Muscle of leg (tissue), 16 donors: ENCODE measurements at places on chromosomes 1 and 21. TPM values are rescaled to one million over a fixed set of nuclear protein-coding genes. Genes with fewer than 3 reads are reported as not detected.

DNA sequence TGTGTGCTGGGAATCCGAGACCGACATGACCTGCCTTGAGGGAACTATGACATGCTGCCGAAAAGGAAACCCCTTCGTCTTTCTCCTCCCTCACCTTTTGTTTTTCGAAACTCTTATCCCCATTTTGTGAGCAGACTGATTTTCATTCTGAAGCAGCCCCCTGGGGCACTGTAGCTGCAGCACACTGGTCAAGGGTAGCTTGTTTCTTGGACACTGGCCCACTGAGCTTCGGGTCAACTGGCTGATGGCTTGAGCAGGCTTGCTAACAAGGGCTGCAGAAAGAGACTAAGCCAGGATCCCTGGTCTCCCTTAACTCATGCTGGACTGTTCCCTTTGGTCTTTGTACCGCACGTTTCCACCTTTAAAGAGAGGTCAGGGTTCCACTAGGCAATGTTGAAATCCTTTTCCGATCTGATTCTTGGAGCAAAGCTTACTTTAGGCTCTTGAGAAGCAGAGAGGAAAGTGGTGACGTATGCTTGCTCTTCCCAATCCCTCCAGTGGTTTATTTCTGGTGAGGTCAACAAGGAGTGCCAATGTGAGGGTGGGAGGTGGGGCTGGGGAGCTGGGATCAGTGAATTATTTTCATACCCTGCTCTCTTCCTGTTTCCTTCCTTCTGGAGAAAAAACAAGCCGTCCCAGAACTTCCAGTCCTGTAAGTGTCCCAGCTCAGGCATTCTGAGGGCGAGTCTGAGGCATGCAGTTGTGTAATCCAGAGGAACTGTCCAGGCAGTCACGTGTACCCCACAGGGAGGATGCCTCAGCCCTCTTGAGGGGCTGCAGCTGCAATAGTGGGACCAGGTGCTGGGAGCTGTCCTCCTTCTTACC, 7.6 kb downstream of the CYP4B1 start:
- DNase-seq, result peak; percentile 40
- H3K27ac ChIP-seq, result no peak overlapping the region
- H3K36me3 ChIP-seq, result no peaks in the 10 kb centered on the region
- no peaks in the 10 kb centered on the region for H3K4me1 ChIP-seq

Gene LHX8
- total RNA-seq, result 0.09 TPM

- no peaks in the 10 kb centered on the region for H3K27me3 ChIP-seq
- DNase-seq, result peak; percentile 51
- peak overlapping the region; percentile 43 for H3K4me3 ChIP-seq
- H3K4me1 ChIP-seq, result peaks cover 28% of the 10 kb centered on the region
Measured at GRCh38 chr1:54487571-54488050, 60.4 kb upstream of the ACOT11 start.

Gene INPP5B
- total RNA-seq, result 14.2 TPM

GRCh38 chr1:153752072-153752471, 23.1 kb upstream of the SLC27A3 start:
- peaks cover 80% of the 10 kb centered on the region for H3K36me3 ChIP-seq
- no peak for DNase-seq
- no peak overlapping the region for H3K4me3 ChIP-seq
- no peaks in the 10 kb centered on the region for H3K27me3 ChIP-seq

GRCh38 chr21:31470896-31471694, 127.0 kb upstream of the TIAM1 start:
- DNase-seq, result no peak
- H3K27ac ChIP-seq, result no peak overlapping the region
- H3K4me1 ChIP-seq, result no peaks in the 10 kb centered on the region

DNA sequence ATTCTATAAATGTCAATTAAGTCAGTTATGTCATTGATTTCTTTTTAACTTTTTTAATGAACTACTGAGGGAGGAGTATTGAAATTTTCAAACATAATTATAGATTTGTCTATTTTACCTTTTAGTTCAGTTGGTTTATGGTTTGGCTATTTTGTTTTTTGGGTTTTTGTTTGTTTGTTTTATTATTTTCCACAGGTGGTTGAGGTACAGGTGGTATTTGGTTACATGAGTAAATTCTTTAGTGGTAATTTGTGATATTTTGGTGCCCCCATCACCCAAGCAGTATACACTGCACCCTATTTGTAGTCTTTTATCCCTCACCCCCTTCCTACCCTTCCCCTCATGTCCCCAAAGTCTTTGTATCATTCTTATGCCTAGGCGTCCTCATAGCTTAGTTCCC, 9.5 kb downstream of the TDRD5 start:
- no peaks in the 10 kb centered on the region for H3K36me3 ChIP-seq
- DNase-seq, result no peak
- H3K27ac ChIP-seq, result no peak overlapping the region

Gene FCRL5
- total RNA-seq, result not detected

DNA sequence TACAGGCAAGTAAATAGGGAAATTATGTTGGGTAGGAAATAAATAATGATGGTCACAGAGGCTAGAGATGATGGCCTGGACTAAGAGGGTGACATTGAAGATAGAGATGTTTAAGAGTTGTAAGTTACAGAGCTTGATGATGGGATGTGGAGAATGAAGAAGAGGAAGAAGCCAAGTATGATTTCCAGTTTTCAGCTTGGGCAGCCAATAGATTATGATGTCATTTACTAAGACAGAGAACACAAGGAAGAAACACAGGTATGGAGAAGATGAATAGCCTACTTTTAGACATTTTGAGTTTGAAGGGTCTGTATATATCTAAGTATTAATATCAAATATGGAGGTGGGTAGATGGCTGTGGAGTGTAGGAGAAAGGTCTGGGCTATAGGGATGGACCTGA, 56.0 kb upstream of the PRELP start:
- no peaks in the 10 kb centered on the region for H3K36me3 ChIP-seq
- peaks cover 2% of the 10 kb centered on the region for H3K27me3 ChIP-seq
- H3K27ac ChIP-seq, result no peak overlapping the region
- no peak for DNase-seq

- H3K4me3 ChIP-seq, result no peak overlapping the region
- no peak for DNase-seq
- H3K36me3 ChIP-seq, result no peaks in the 10 kb centered on the region
- H3K27me3 ChIP-seq, result no peaks in the 10 kb centered on the region
- no peaks in the 10 kb centered on the region for H3K4me1 ChIP-seq
- H3K27ac ChIP-seq, result no peak overlapping the region
Measured at GRCh38 chr1:67261680-67262079, 46.0 kb upstream of the IL12RB2 start.

Gene ACTN2
- total RNA-seq, result 522 TPM

Gene FALEC
- 0.84 TPM for total RNA-seq

- H3K4me3 ChIP-seq, result no peak overlapping the region
- H3K4me1 ChIP-seq, result peaks cover 27% of the 10 kb centered on the region
- H3K36me3 ChIP-seq, result no peaks in the 10 kb centered on the region
Measured at GRCh38 chr1:245682638-245683628, 528.1 kb downstream of the KIF26B start.

Gene TIE1
- 32.7 TPM for total RNA-seq

DNA sequence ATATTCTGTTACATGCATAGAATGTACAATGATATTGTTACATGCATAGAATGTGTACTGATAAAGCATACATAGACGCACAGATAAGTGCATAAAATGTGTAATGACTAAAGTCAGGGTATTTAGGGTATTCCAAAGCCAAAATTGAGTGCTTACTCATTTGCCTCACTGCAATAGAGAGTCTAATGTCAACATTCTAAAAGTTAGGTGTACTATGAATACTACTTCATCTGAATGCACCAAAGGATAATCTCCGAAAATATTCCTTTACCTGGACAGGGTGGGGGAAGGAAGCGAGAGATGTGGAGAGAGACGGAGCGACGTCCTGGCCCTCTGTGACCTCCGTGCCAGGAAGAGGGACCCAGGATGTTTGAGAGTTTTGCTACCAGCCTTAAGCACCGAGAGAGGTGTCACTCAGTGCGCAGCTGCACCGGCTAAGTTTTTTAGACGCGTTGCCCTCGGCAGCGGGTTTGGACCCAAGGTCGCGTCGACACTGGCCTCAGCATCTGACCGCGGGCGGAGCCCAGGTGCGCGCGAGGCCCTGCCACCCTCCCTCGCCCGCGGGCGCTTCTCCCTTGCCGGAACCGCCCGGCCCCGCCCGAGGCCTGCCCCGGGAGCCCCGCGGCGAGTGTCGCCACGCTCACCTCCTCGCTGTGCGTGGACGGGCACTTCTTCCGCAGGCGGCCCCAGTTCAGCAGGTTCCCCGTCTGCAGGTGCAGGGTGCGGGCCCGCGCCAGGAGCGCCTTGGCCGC, 660 bp downstream of the GCLM start:
- H3K4me1 ChIP-seq, result peaks cover 4% of the 10 kb centered on the region
- peak overlapping the region; percentile 62 for H3K4me3 ChIP-seq
- peak; percentile 28 for DNase-seq
- H3K36me3 ChIP-seq, result no peaks in the 10 kb centered on the region
- H3K27me3 ChIP-seq, result no peaks in the 10 kb centered on the region
- no peak overlapping the region for H3K27ac ChIP-seq

Gene FGGY
- 23.7 TPM for total RNA-seq

GRCh38 chr1:210104103-210104502, 128.5 kb upstream of the SERTAD4 start:
- H3K27me3 ChIP-seq, result no peaks in the 10 kb centered on the region
- H3K27ac ChIP-seq, result no peak overlapping the region
- DNase-seq, result no peak
- H3K4me3 ChIP-seq, result no peak overlapping the region

Gene KRTAP11-1
- total RNA-seq, result not detected

DNA sequence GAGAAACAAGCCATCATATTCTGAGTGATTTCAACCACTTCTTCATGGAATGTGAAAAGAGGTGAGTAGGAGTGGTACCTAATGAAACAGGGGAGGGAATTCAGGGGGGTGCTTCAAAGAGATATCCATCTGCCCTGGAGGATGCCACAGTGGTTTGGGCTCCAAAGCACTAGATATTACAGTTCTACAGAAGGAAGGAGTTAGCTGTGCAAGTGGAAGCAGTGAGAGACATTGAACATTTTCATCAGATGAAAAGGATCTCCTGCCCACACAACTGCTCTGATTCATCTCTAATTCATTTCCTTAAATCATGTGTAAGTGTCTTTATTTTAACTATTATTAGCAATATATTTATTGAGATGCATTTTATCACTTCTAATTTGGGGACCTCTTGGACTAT, 2.8 kb upstream of the RGS5 start:
- H3K36me3 ChIP-seq, result no peaks in the 10 kb centered on the region
- DNase-seq, result no peak
- no peak overlapping the region for H3K4me3 ChIP-seq
- no peaks in the 10 kb centered on the region for H3K27me3 ChIP-seq
- no peak overlapping the region for H3K27ac ChIP-seq

- H3K4me1 ChIP-seq, result peaks cover 8% of the 10 kb centered on the region
- no peak overlapping the region for H3K27ac ChIP-seq
- H3K36me3 ChIP-seq, result no peaks in the 10 kb centered on the region
- no peak overlapping the region for H3K4me3 ChIP-seq
Measured at GRCh38 chr1:199273837-199274379, 635.1 kb downstream of the PTPRC start.

DNA sequence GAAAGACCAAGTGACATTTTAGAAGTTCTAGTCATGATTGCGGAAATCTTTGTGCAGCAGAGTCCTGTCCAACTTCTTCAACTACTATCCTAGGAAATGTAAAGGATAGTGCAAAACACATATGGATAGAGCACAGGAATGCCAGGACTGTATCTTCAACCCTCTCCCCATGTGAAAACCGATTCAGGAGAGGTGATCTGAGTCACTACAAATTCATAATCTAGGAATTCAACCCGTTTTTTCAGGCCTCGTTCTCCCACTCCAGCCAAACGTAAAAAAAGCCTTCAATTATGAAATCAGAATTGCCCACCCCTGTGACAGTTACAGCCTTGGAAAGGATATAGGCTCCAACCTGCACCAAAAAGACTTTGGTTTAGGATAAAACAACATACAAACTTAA, 52.9 kb upstream of the RGS1 start:
- H3K4me3 ChIP-seq, result no peak overlapping the region
- no peaks in the 10 kb centered on the region for H3K27me3 ChIP-seq
- H3K36me3 ChIP-seq, result no peaks in the 10 kb centered on the region
- H3K4me1 ChIP-seq, result no peaks in the 10 kb centered on the region
- DNase-seq, result no peak

Gene TNFSF4
- 1.4 TPM for total RNA-seq

Gene GUCA2A
- total RNA-seq, result not detected

GRCh38 chr1:23772049-23772853, 6.0 kb upstream of the PITHD1 start:
- peak; percentile 87 for DNase-seq
- no peaks in the 10 kb centered on the region for H3K27me3 ChIP-seq
- H3K27ac ChIP-seq, result no peak overlapping the region
- H3K36me3 ChIP-seq, result peaks cover 9% of the 10 kb centered on the region
- no peak overlapping the region for H3K4me3 ChIP-seq
- peaks cover 2% of the 10 kb centered on the region for H3K4me1 ChIP-seq

GRCh38 chr1:204370176-204370575, 10.4 kb upstream of the PLEKHA6 start:
- H3K4me1 ChIP-seq, result peaks cover 18% of the 10 kb centered on the region
- no peaks in the 10 kb centered on the region for H3K36me3 ChIP-seq
- no peak for DNase-seq
- H3K27ac ChIP-seq, result no peak overlapping the region
- no peak overlapping the region for H3K4me3 ChIP-seq

- H3K27ac ChIP-seq, result no peak overlapping the region
- no peak overlapping the region for H3K4me3 ChIP-seq
- no peak for DNase-seq
- H3K36me3 ChIP-seq, result no peaks in the 10 kb centered on the region
Measured at GRCh38 chr1:204660509-204660908, 25.0 kb downstream of the LRRN2 start.

DNA sequence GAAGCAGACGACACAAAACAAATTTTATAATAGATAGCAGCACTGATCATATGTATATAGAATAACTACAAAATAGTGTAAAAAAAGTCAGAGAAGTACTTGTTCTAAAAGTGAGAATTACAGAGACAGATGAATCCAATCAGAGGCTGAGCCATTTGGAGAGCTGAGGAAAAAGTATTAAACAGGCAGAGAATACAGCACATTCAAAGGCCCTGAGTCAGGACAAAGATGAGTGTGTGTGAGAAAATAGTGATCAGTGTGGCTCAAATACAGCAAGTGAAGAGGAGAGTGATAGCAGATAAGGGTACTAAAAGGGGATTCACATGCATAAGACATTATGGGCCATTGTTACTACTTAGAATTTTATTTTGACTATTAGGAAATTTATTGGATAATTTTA, 430.6 kb upstream of the BRINP3 start:
- no peaks in the 10 kb centered on the region for H3K36me3 ChIP-seq
- H3K4me3 ChIP-seq, result no peak overlapping the region
- DNase-seq, result no peak
- H3K27ac ChIP-seq, result no peak overlapping the region

- no peak for DNase-seq
- H3K4me3 ChIP-seq, result no peak overlapping the region
- no peaks in the 10 kb centered on the region for H3K36me3 ChIP-seq
- peaks cover 2% of the 10 kb centered on the region for H3K27me3 ChIP-seq
Measured at GRCh38 chr1:157429601-157430240, 122.6 kb downstream of the FCRL5 start.

- H3K27me3 ChIP-seq, result no peaks in the 10 kb centered on the region
- peaks cover 4% of the 10 kb centered on the region for H3K4me1 ChIP-seq
- no peak within 1 kb of the TSS for H3K27ac ChIP-seq
- no peaks in the 10 kb centered on the region for H3K36me3 ChIP-seq
- DNase-seq, result no peak
- H3K4me3 ChIP-seq, result no peak within 1 kb of the TSS
Measured at GRCh38 chr1:116110567-116111523, at the start of gene MAB21L3. MAB21L3 (plus strand) TSS chr1:116111399; CDS start chr1:116112616, 1,217 bp downstream.
